ENCODE measurements at places on chromosomes 12 and 14.

- DNase-seq, result no peak
Measured at GRCh38 chr12:132339856-132340255, 10.5 kb upstream of the GALNT9 start.

DNA sequence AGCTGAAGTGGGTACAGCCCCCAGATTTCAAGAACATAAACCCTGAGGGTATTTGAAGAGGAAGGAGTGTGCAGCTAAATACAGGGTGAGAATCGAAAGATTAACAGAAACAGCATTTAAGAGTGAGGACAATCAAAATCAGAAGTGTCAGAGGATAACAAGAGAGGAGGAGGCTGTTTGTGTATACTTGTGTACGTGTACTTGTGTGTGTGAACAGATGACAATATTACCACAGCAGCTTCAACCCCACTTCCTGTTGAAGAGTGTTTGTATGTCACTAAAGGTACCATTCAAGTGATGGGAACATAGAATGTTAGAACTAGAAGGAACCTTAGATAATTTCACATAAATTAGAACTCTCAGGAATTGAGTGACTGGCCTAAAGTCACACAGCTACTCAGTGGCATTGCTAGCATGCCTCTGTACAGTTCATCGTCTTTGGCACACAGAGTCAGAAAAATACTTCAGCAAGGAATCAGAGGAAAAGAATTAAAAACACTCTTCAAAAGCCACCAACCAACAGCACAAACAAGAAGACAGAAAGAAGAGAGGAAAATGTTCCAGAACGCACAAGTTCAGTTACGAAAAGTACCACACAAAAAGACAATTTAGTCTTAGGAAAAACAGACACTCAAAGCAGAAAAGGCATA, 164.3 kb upstream of the BCL2L14 start:
- DNase-seq, result no peak

- no peak for DNase-seq
Measured at GRCh38 chr14:34920339-34920738, 45.2 kb upstream of the BAZ1A start.

DNA sequence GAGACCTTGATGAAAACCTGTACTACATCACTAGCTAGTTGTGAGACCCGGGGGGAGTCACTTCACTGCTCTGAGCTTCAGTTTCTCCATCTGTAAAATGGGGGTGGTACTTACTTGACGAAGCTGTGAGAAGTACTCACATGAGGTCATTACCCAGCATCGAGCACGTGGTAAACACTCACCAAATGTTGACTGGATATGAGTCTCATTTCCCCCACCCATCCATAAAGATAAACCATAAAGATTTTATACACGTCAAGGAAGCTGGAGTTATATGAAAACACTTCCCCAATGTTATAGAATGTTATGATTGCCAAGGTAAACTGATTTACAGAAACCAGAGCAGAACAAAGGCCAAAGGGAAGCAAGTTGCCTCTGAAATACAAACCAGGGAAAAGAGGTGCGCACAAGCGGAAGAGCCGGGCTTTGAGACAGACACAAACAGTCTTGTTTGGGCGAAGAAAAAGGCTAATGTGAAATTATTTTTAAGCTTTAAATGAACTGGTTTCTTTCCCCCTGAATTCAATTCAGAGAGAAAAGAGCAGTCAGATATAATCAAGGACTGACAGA, 536.8 kb downstream of the MED13L start:
- DNase-seq, result no peak

GRCh38 chr12:42237052-42237852, 796 bp downstream of the YAF2 start:
- DNase-seq, result peak; percentile 42

- DNase-seq, result no peak
Measured at GRCh38 chr12:14278294-14278953, 87.1 kb upstream of the ATF7IP start.

GRCh38 chr14:74858022-74858421, 17.9 kb downstream of the PROX2 start:
- no peak for DNase-seq

DNA sequence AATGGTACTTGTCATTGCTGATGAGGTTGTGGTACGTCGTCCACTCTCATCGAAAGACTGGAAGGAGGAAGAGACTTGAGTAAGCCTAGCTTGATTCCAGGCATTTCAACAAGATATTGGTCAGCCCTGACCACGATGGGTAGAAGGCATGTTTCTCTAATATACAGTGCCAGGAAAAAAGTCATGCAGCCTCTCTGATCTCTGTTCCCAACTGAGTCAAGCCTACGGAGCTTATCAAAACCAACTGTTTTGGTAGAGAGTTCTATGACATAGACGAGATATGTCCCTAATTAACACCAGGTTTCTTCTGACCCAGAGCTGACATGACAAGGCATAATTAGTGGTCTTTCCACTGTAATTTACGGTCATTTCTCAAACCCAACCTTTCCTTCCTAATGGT, 58.5 kb downstream of the NIN start:
- no peak for DNase-seq

DNA sequence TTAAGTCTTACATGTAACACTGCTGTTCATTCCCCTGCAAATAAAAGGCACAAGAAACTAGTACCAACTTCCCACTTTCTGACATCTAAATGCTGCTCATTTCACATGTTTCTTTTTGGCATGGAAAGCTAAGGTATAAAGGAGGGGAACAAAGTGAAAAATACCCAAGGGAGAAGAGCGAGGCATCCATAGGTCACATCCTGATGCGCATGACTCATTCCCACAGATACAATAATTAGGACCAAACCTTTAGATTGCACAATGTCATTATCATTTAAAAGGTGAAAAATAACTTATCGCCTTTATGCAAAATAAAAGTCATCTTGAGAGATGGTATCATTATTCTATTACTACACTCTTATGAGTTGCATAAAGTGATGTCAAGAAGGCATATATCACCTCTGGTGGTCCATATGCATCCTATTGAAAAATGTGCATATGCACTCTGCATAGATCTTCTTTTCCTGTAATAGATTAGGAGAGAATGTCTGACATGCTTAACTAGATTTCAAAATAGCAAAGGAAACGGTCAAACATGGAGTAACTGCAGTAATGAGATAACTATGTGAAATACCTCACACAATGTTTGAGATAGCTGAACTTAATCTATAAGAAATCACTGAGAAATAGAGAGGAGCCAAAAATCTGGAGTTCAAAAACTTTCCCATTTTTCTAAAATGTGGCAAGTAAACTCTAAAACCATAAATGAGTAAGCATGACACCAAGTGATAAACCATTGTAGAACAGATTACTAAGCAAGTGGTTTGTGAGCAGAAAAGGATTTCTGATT, 382.5 kb upstream of the TMTC1 start:
- no peak for DNase-seq

- DNase-seq, result no peak
Measured at GRCh38 chr12:473863-474577, 14.3 kb downstream of the B4GALNT3 start.

- DNase-seq, result no peak
Measured at GRCh38 chr14:58465421-58465820, 37.9 kb downstream of the KIAA0586 start.

- DNase-seq, result no peak
Measured at GRCh38 chr14:45120096-45120495, 14.2 kb downstream of the FKBP3 start.

- DNase-seq, result no peak
Measured at GRCh38 chr12:110923192-110923591, 2.8 kb upstream of the MYL2 start.

DNA sequence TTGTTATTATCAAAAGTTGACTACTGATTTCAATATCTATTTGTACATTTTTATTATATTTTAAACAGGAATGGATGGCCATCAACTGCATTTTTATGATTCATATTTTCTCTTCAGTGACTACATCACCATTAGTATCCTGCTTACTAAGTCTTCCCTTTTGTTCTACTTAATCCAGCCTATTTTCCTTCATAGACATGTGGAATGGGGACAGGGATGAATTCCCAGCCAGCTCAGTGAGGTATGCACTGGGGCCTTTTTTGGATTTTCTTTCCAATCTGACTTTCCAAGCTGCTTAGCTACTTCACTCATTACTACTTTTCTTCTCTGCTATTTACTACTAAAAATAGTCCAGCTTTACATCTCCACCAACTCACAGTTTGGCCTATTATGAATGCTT, 38.4 kb downstream of the AKAP6 start:
- DNase-seq, result no peak

- DNase-seq, result no peak
Measured at GRCh38 chr14:22481546-22481945, 107.5 kb downstream of the DAD1 start.

DNA sequence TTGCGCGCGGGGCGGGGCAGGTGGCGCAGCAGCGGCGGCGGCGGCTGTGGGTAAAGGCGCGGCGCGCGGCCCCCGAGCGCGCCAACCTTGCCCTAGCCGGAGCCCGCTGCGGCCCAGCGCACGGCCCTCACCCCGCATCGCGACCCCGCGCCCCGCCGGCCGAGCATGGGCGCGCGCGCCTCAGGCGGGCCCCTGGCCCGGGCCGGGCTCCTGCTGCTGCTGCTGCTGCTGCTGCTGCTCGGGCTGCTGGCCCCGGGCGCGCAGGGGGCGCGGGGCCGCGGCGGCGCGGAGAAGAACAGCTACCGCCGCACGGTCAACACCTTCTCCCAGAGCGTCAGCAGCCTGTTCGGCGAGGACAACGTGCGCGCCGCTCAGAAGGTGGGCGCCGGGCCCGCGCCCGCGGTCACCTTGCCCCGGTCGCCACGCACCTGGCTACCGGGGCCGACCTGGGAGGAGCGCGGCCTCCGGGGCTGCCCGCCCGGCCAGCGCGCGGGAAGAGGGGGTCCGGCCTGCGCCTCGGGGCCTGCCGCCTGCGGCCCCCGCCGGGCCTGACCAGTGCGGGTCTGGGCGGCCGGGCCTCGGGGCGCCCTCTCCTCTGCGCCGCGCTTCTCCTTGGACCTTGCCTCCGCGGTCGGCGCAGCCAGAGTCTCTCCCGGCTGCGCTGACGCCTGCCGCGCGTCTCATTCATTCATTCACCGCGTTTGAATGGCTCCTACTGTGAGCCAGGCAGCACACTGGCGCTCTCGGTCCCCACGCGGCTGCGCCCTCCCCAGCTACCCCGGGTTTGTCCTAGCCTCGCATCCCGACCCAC, at the start of gene BRI3BP:
Gene BRI3BP, plus strand, starts transcription at position 20 of the 811 bp plus-strand sequence. Its CDS starts 146 bp downstream, at position 166.
- DNase-seq, result no peak

GRCh38 chr12:127791217-127791616, 475.8 kb upstream of the TMEM132C start:
- no peak for DNase-seq

GRCh38 chr14:33796356-33796755, 154.5 kb downstream of the EGLN3 start:
- no peak for DNase-seq

GRCh38 chr14:81178063-81178462, 42.7 kb downstream of the GTF2A1 start:
- no peak for DNase-seq

- peak; percentile 8 for DNase-seq
Measured at GRCh38 chr12:69415471-69416275, 54.5 kb upstream of the FRS2 start.

GRCh38 chr12:68608191-68608590, 2.5 kb upstream of the RAP1B start:
- no peak for DNase-seq

GRCh38 chr12:75812271-75813018, 219.1 kb downstream of the PHLDA1 start:
- peak; percentile 19 for DNase-seq

GRCh38 chr12:75908961-75909605, 122.5 kb downstream of the PHLDA1 start:
- peak; percentile 61 for DNase-seq

GRCh38 chr14:56900726-56901125, 90.4 kb upstream of the OTX2 start:
- DNase-seq, result no peak

GRCh38 chr14:102973706-102974285, 51.3 kb downstream of the AMN start:
- DNase-seq, result no peak

Data from NCI-H2081 treated with DMSO at 0.1 percent for 48 hours (cell line).